Dermis microvascular lymphatic vessel endothelial cell (primary cell): ENCODE measurements at places on chromosomes 5 and 9. TPM values are rescaled to one million over a fixed set of nuclear protein-coding genes. Genes with fewer than 3 reads are reported as not detected.

The PCDHGC5 gene
- total RNA-seq: 0.26 and 0.51 TPM in 2 replicates

The SLC6A18 gene
- not detected in 2 replicates for total RNA-seq

The HRH2 gene
- 0.13 TPM in 1 of 2 replicates, not detected in the other for total RNA-seq

The ABCA2 gene
- total RNA-seq: 4.5 and 9.9 TPM in 2 replicates

The HTR1A gene
- total RNA-seq: not detected in 2 replicates

The ADAMTS16 gene
- under 0.01 TPM in 1 of 2 replicates, not detected in the other for total RNA-seq

The FBXL7 gene
- total RNA-seq: 8.6 and 28.2 TPM in 2 replicates

The TMEM174 gene
- total RNA-seq: not detected in 2 replicates

The IL5 gene
- not detected in 2 replicates for total RNA-seq

The CYFIP2 gene
- 4.3 and 9.5 TPM in 2 replicates for total RNA-seq

The HACD4 gene
- total RNA-seq: 0.25 and 0.26 TPM in 2 replicates

The ADRA1B gene
- under 0.01 TPM in 2 replicates for total RNA-seq
